CD4-positive, alpha-beta T cell treated with Interleukin-17A for 1 hour (primary cell): ENCODE measurements at places on chromosomes 4 and X.

GRCh38 chrX:136176399-136176825 lies 29.1 kb downstream of the FHL1 start:
- DNase-seq: no peak

- DNase-seq: no peak
Observed at GRCh38 chrX:36978886-36979285, 29.3 kb upstream of the FAM47C start.

DNA sequence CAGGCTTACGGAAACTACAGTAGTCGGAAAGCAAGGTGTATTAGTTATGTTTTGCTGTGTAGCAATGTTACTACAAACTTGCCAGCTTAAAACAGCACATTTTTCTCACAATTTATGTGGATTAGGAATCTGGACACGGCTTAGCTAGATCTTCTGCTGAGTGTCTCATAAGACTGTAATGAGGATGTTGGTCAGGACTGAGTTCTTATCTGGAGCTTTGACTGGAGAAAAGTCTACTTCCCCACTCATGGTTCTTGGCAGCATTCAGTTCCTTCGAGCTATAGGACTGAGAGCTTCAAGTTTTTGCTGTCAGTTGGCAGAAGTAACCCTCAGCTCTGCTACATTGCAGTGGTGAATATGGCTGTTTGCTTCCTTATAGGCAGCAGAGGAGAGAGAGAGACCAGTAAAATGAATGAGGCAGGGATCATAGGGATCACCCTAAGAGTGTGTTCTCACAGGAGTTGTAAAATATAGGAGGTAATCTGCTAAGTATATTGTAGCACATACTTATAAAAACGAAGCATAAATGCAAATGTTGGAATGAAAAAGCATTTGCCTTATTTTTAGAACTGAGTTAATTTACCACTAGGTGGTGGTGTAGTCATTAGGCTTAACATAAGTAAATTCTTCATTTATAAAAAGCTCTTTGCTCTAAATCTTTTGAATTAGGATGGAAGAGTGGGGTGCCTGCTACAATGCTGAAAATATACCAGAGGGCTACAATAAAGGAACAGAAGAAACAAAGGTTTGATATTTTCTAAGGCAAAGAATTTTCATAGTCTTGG lies 38.6 kb downstream of the ALG13 start:
- DNase-seq: no peak

DNA sequence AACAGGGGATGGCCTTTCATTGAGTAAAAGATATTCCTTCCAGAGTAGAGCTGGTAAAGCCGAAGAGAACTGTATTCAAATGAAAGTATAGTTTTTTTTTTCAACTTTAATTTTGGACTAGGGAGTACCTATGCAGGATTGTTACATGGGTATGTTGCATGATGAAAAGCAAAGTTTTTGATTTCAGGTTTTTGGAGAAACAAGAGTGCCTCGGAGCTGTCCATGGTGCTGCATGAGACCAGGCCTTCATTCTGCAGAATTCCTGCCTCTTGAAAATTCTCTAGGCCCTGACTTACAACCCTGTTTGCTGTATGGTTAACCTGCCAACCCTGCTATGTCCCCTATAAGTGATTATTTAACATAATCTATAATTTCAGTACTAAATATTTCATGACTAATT lies 1065.7 kb upstream of the FTHL17 start:
- DNase-seq: no peak

- DNase-seq: peak; percentile 71
Observed at GRCh38 chrX:72131317-72132294, at the start of gene RTL5. Gene RTL5, minus strand, starts transcription at chrX:72131915.

- DNase-seq: no peak
Observed at GRCh38 chrX:153517946-153518834, 748 bp downstream of the ATP2B3 start.

GRCh38 chrX:97828471-97828870 lies 944.8 kb downstream of the RPA4 start:
- DNase-seq: no peak

- DNase-seq: no peak
Observed at GRCh38 chr4:156794863-156795262, 176.7 kb downstream of the PDGFC start.

GRCh38 chr4:32506067-32506466 lies 1785.9 kb downstream of the PCDH7 start:
- no peak for DNase-seq

- DNase-seq: no peak
Observed at GRCh38 chrX:131626681-131627296, 82.9 kb downstream of the OR13H1 start.

GRCh38 chrX:1223242-1223600 lies 10.8 kb upstream of the CRLF2 start:
- DNase-seq: no peak

- DNase-seq: no peak
Observed at GRCh38 chr4:93996895-93997294, 168.3 kb downstream of the ATOH1 start.

- DNase-seq: no peak
Observed at GRCh38 chr4:173181848-173182247, 13.2 kb downstream of the GALNT7 start.

GRCh38 chr4:46886711-46887110 lies 22.3 kb downstream of the COX7B2 start:
- DNase-seq: no peak

DNA sequence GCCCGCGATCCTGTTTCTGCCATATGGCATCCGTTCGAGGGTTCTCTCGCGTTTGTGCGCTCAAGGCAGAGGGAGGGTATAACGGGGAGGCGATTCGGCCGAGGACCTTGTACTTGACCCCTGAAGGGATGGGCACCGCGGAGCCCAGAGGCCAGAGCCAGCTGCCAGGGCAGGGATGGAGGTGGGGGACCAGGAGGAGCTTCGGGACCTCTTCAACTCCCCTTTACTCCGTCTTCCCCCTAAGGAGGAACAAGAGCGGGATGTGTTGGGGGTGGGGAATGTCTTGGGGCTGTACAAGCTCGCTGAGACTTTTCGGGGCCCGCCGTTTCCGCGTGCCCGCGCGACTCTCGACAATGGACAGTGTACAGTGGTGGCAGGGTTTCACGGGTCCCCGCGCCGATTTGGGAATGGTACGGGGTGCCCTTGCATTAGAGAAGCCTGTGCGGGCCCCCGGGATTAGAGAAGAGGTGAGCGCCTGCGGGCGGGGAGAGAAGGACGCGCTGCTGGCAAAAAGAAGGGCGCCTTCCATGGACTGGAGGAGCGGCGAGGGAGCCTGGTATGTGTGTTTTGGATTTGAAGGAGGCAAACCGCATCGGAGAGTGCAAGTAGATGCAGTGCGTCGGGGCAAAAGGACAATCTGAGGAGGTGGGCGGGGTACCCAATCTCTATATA lies 760 bp downstream of the UGT8 start:
- no peak for DNase-seq

- no peak for DNase-seq
Observed at GRCh38 chrX:55127692-55128091, 38.9 kb downstream of the PAGE2 start.
